ENCODE measurements at places on chromosomes 3 and 15. TPM values are rescaled to one million over a fixed set of nuclear protein-coding genes. Genes with fewer than 3 reads are reported as not detected.

FBXW12 gene
- not detected for total RNA-seq

GOLGA8N gene
- total RNA-seq, result 5.0 TPM

C3orf85 gene
- not detected for total RNA-seq

DNA sequence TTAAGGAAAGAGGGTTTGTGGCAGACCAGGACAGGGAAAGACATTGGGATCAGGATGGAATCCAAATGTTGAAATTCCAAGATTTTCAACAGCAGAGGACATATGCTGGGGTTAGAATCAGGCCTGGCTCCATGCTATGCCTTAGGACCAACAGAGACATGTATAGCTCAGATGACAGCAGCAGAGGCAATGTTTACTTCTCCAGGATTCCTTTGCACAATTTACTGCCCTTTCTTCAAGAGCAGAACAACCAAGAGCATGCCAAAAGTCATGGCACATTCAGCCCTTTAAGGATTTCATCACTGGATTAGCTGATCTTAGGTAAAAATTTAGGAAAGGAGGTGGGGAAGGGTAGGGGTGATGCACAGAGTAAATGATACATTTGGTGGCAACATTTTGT, 69.6 kb upstream of the GSK3B start:
- no peaks in the 10 kb centered on the region for H3K36me3 ChIP-seq
- H3K27me3 ChIP-seq, result no peaks in the 10 kb centered on the region
- no peaks in the 10 kb centered on the region for H3K4me1 ChIP-seq
- no peak for DNase-seq

- no peaks in the 10 kb centered on the region for H3K27me3 ChIP-seq
- DNase-seq, result no peak
- H3K36me3 ChIP-seq, result no peaks in the 10 kb centered on the region
- peak overlapping the region; percentile 28 for H3K27ac ChIP-seq
These were observed 38.4 kb downstream of the RFX7 start for GRCh38 chr15:56205061-56205876.

DNA sequence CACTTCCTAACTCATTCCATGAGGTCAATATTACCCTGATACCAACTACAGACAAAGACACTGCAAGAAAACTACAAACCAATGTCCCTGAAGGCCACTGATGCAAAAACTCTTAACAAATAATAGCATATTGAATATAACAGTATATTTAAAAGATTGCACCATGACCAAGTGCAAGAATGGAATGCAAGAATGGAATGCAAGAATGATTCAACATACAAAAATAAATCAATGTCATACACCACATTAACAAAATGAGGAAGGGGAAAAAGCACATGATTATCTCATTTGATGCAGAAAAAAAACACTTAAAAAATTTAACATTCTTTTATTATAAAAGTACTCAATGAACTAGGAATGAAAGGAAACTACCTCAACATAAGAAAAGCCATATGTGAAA, 463.1 kb upstream of the NECTIN3 start:
- H3K4me1 ChIP-seq, result no peaks in the 10 kb centered on the region
- no peak overlapping the region for H3K27ac ChIP-seq
- DNase-seq, result no peak
- H3K36me3 ChIP-seq, result no peaks in the 10 kb centered on the region
- H3K27me3 ChIP-seq, result no peaks in the 10 kb centered on the region

DNA sequence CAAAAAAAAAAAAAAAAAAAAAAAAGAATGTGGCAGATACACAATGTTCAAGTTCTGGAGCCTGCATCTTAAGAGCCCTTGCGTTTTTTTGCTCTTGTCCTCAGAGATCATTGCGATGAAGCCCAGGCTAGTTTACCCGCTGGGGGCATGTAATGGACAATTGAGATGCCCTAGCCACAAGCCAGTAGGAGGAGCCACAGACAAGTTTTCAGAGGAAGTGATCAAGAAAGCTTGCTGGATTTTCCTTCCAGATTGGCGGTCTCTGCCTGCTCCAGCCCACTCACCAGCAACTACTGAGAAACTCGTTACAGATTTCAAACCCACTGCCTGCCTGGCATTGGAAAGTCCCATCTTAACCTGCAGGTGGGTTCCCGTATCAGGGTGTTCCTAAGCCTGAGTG, 192.1 kb upstream of the EOMES start:
- no peaks in the 10 kb centered on the region for H3K36me3 ChIP-seq
- H3K27me3 ChIP-seq, result no peaks in the 10 kb centered on the region
- H3K27ac ChIP-seq, result no peak overlapping the region
- H3K4me3 ChIP-seq, result no peak overlapping the region
- no peak for DNase-seq

DNA sequence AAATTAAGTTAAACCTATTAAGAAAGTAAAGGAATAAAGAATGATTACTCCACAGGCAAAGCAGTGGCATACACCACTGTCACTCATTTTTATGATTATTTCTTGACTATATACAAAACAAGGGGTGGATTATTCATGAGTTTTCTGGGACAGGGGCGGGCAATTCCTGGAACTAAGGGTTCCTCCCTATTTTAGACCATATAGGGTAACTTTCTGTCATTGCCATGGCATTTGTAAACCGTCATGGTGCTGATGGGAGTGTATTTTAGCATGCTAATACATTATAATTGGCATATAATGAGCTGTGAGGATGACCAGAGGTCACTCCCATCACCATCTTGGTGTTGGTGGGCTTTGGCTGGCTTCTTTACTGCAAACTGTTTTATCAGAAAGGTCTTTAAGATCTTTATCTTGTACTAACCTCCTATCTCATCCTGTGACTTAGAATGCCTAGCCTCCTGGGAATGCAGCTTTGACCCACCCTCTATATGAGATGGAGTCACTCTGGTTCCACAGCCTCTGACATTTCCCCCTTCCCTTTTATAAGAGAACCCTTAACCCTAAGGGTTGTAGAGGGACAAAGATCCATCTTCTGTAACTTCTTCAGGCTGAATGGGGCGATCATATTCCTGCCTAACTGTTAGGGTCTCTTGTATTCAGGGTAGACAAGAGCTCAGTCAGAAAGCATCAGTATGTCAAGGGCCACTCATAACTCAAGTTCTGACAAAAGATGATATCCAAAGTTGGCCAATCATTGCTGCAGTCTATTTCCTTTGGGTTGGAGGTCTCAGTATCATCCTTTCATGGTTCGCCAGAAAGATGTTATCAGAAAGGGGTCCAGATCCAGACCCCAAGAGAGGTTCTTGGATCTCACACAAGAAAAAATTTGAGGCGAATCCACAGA, 79.5 kb upstream of the LIPC start:
- DNase-seq, result no peak
- H3K4me3 ChIP-seq, result no peak overlapping the region
- H3K27me3 ChIP-seq, result no peaks in the 10 kb centered on the region
- no peaks in the 10 kb centered on the region for H3K36me3 ChIP-seq

DNA sequence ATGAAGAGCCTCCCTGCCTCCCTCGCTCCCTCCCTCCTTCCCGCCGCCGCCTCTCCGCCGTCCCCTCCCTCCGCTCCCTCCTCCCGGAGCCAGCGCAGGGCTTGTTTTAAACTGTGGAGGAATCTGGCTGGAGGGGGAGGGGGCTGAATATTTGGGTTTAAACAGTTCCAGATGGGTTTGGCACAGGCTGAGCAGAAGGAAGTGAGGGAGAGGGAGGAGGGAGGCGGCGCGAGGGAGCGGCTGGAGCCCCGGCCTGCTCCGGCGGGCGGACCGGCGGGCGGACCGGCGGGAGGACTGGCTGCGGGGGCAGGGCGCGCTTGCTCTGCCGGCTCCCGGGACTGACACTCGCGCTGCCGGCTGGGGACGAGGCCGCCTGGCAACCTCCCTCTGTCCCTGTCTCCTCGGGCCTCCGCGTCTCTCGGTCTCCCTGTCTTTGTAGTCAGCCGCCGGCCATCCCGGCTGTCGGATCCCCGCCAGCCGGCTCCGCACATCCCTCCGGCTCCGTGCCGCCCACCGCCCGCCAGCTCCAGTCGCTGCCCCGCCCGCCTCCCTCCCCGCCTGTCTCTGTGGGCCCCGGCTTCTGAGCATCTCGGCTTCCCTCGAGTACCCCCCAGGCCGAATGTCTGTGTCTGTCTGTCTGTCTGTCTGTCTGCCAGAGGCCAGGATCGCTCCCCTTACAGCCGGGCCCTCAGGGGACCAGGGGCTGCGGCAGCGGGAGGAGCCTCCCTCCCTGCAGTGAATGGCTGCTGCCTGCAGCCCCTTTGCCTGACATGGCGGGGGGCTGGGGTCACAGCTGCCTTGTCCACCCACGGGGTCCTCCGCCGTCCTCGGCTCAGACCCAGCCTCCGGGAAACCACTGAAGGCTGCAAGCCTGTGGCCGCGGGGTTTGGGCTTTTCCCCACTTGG, 7.6 kb downstream of the EPHB3 start:
- H3K27me3 ChIP-seq, result no peaks in the 10 kb centered on the region
- H3K4me1 ChIP-seq, result peaks cover 23% of the 10 kb centered on the region
- H3K27ac ChIP-seq, result peak overlapping the region; percentile 79
- H3K36me3 ChIP-seq, result peaks cover 13% of the 10 kb centered on the region

DNA sequence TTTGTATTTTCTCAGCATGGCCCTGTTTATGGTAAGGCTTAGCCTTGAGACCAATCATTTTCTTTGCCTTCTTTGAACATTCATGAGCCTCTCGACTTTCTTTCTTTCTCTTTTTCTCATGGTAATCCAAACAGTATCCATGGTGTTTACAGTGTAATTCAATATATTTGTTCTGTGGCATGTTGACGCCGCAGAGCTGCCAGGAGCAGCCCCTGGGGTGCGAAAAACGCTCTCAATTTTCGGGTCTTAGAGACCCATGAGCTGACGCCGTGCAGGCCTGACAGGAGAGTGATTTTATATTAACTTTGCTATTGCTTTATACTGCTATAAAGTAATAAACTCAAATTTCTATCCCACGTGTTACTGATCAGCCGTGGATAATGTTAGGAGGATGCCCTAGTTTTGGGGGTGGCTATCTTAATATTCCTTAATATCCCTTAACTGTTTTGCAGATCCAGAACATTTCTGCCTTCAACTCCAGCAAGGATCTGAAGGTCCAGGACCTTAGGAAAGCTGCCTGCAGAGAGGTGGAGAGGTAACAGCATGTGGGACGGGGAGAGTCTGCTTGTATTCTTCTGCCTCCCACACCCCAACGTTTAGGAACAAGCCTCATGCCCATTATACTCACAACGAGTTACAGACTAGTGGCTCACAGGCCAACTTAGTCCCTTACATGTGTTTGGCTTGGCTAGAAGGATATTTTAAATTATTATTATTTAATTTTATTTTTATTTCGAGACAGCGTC, 29.3 kb upstream of the MYO1E start:
- H3K4me3 ChIP-seq, result no peak overlapping the region
- H3K4me1 ChIP-seq, result peaks cover 3% of the 10 kb centered on the region
- no peaks in the 10 kb centered on the region for H3K36me3 ChIP-seq
- no peaks in the 10 kb centered on the region for H3K27me3 ChIP-seq
- DNase-seq, result no peak

DNA sequence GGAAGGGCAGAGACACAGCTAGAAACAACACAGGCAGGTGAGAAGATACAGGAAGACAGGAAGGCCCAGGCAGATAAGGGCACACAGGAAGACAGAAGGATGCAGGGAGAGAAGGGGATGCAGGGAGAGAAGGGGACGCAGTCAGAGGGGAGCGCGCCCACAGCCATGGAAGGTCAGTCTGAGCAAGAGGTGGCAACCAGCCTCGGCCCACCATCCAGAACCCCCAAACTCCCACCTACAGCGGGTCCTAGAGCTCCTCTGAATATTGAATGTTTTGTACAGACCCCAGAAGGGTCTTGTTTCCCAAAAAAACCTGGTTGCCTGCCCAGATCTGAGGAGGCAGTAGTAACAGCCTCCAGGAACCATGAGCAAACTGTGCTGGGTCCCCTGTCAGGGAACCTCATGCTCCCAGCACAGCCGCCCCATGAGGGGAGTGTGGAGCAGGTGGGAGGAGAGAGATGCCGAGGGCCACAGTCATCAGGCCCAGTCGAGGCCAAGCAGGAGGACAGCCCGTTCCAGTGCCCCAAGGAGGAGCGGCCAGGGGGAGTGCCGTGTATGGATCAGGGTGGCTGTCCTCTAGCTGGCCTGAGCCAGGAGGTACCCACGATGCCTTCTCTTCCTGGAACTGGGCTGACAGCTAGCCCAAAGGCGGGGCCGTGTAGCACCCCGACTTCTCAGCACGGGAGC, 27.6 kb upstream of the SLC28A1 start:
- H3K27ac ChIP-seq, result no peak overlapping the region
- peaks cover 29% of the 10 kb centered on the region for H3K4me1 ChIP-seq
- DNase-seq, result no peak
- no peaks in the 10 kb centered on the region for H3K27me3 ChIP-seq
- no peak overlapping the region for H3K4me3 ChIP-seq

GRCh38 chr15:101204739-101205535, 46.9 kb downstream of the CHSY1 start:
- H3K27me3 ChIP-seq, result no peaks in the 10 kb centered on the region
- H3K27ac ChIP-seq, result no peak overlapping the region
- H3K4me1 ChIP-seq, result peaks cover 80% of the 10 kb centered on the region
- H3K36me3 ChIP-seq, result no peaks in the 10 kb centered on the region

DNA sequence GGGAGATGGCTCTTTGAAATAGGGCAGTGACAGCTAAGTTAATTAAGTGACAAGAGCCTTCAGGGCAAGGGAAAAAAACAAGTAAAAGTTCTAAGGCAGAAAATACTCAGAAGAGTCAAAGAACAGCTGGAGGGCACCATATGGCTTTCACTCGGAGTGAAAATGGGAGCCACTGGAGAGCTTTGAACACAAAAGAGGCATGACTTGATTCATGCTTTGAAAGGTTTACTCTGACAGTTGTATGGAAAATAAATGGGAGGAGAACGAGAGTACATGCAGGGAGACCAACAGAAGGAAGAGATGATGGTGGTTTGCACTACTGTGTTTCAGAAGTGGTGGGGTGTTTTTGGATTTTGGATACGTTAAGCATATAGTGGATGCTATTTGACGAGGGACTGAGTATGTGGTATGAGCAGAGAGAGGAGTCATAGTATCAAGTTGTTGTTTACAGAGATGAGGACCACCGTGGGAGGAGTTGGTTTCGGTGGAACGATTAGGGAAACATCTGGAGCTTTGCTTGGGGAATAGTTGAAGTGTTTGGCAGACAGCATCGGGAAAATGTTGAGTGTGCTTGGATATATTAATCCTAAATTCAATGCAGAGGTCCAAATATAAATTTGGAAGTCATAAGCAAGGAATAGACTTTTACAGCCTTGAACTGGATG, 411.5 kb downstream of the GABRG3 start:
- H3K27ac ChIP-seq, result no peak overlapping the region
- no peaks in the 10 kb centered on the region for H3K27me3 ChIP-seq
- no peaks in the 10 kb centered on the region for H3K36me3 ChIP-seq
- no peaks in the 10 kb centered on the region for H3K4me1 ChIP-seq

- peaks cover 26% of the 10 kb centered on the region for H3K4me1 ChIP-seq
- DNase-seq, result no peak
- H3K27ac ChIP-seq, result no peak overlapping the region
These were observed 1.8 kb downstream of the FOXL2 start for GRCh38 chr3:138944929-138945708.
